ENCODE measurements at places on chromosomes 13 and 19.

- DNase-seq, result no peak
Measured at GRCh38 chr19:15108145-15108844, 1.1 kb downstream of the SYDE1 start.

GRCh38 chr13:85521657-85522056 lies 277.6 kb downstream of the SLITRK6 start:
- DNase-seq, result no peak

GRCh38 chr19:50911206-50912101 lies at the start of gene KLK4:
Gene KLK4 (minus strand): TSS chr19:50911395. CDS start chr19:50910738, 657 bp downstream.
- DNase-seq, result no peak

- DNase-seq, result no peak
Measured at GRCh38 chr13:95679722-95680121, 2.8 kb downstream of the DNAJC3 start.

DNA sequence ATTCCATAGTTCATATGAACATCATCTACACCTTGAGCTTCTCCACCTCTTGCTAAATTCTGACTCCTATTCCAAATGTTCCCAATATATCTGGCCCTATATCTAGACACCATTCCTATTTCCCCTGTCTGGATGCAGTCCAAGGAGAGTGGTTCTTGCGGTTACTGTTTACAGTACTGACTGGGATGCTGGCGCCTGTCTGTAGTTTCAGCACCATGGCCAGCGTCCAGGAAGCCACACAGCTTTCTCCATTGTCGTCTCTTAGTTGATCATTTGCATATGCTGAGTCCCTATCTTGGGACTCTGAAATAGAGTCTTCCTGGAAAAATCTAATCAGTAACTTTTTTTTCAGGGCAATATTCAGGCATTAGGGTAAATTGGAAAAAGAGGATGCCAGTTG lies 14.9 kb downstream of the LAIR2 start:
- no peak for DNase-seq

- no peak for DNase-seq
Measured at GRCh38 chr19:36482876-36483275, 6.5 kb downstream of the ZNF566 start.

DNA sequence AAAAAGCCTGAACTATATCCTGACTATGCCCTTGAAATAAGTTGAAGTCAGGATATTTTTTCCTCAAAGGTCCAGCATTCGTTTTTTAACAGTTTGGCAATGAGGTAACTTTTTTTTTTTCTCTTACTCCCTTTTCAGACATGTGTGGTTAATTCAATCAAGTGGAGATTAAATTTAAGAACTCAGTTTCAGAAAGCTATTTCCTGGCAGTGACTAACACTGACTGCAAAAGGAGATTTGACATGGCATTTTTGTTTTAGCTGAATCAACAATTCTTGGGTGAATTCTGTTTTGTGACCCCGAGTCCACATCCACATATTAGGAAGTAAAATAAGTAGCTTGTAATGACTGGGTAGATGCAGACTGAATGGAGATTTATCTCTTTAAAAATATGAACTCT lies 716.4 kb downstream of the PCDH9 start:
- DNase-seq, result no peak

All from T-helper 22 cell (primary cell).